ENCODE measurements at places on chromosomes 4 and X. TPM values are rescaled to one million over a fixed set of nuclear protein-coding genes. Genes with fewer than 3 reads are reported as not detected.
A peak's percentile ranks its signal among the peaks of the same experiment; 100 is the strongest.

GRCh38 chrX:56572975-56573374 lies 9.5 kb downstream of the UBQLN2 start:
- H3K27ac ChIP-seq, result no peak overlapping the region
- H3K27me3 ChIP-seq, result no peaks in the 10 kb centered on the region
- no peak for DNase-seq
- no peaks in the 10 kb centered on the region for H3K4me1 ChIP-seq
- H3K36me3 ChIP-seq, result no peaks in the 10 kb centered on the region
- H3K4me3 ChIP-seq, result no peak overlapping the region

DNA sequence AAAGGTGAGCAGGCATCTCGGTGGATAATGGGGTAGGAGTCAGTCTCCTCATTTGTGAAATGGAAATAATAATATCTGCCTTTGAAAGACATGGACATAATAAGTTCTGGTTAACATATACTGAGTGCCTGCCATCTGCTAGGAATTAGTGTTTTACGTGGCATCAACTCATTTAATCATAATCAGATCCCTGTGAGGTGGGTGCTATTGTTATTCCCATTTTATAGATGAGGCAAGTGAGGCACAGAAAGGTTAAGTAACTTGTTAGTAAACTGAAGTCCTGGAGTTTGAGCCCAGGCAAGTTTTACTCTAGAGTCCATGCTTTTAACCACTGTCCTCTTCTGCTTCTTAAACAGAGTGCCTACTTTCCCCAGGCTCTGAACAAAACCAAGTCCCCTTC lies 7.5 kb downstream of the CCDC120 start:
- no peaks in the 10 kb centered on the region for H3K27me3 ChIP-seq
- H3K27ac ChIP-seq, result no peak overlapping the region
- H3K4me1 ChIP-seq, result no peaks in the 10 kb centered on the region
- H3K4me3 ChIP-seq, result no peak overlapping the region

DNA sequence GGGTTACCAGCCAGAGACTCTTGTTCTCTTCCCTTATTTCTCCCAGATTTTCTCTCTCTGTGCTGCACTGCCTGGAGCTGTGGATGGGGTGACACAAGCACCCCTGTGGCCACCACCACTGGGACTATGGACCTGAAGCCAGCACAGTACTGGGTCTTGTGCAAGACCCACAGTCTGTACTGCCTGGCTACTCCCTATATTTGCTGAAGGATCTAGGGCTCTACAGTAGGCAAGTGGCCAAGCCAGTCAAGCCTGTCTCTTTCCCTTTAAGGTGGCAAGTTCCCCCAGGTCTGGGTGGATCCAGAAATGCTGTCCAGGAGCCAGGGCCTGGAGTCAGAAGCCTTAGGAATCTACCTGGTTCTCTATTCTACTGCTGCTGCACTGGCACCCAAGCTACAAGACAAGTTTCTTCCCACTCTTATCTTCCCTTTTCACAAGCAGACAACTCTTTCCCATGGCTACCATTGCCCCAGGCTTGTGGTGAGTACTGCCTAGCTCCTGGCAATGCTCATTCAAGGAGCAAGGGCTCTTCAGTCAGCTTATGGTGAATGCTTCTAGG lies 28.4 kb upstream of the CT47A1 start:
- no peaks in the 10 kb centered on the region for H3K36me3 ChIP-seq
- no peak overlapping the region for H3K4me3 ChIP-seq
- H3K27ac ChIP-seq, result no peak overlapping the region
- H3K4me1 ChIP-seq, result no peaks in the 10 kb centered on the region

DNA sequence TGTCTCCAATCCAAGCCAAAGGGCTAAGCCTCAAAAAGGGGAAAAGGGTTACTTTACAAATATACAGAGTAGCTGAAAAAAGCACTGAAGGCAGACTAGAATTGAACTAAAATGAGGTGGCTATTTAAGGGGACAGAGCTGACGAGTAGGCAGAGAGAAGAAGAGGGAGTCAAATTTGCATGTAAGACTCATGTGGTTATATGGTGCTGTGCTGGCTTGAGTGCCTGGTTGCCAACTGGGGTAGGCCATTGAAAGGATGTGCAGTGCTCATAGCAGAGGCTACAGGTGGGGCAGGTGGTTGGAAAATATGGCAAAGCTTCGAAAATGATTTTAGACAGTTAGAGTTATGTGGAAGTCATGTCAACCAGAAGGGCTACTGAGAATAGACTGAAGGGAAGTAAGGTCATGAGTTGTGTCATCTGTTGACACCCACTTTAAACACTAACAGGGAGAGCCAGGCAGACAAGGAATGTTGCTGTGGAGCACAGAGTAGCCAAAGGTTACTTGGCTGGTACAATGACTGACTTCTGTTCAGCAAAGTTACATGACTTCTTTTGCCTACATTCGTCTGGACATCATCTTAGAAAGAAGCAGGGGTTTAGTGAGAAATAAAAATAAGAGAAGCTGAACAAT lies 1210.4 kb downstream of the ADGRL3 start:
- no peak overlapping the region for H3K27ac ChIP-seq
- no peak overlapping the region for H3K4me3 ChIP-seq
- H3K36me3 ChIP-seq, result no peaks in the 10 kb centered on the region
- H3K27me3 ChIP-seq, result no peaks in the 10 kb centered on the region
- DNase-seq, result no peak

DNA sequence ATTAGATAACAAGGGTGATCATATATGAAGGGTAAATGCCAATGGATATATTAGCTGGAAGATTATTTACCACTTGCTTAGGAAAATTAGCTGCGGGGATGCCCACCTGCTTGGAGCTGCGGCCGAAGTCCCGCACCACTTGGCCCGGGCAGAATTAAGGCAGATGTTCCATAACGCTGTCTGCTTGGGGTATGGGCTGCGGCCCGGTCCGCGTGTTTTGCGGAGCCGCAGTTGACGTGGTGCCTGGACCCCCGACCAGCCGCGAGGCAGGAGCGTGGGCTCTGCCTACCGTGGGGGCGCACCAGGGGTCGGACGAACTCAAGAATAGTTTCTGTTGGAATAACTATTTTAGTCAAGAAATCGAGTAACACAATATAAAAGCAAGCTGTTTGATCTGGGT lies 235.2 kb downstream of the CPXCR1 start:
- H3K4me3 ChIP-seq, result no peak overlapping the region
- peak; percentile 3 for DNase-seq
- no peaks in the 10 kb centered on the region for H3K36me3 ChIP-seq
- H3K4me1 ChIP-seq, result no peaks in the 10 kb centered on the region
- no peak overlapping the region for H3K27ac ChIP-seq
- no peaks in the 10 kb centered on the region for H3K27me3 ChIP-seq

Gene XKRX
- total RNA-seq, result 0.29 TPM

DNA sequence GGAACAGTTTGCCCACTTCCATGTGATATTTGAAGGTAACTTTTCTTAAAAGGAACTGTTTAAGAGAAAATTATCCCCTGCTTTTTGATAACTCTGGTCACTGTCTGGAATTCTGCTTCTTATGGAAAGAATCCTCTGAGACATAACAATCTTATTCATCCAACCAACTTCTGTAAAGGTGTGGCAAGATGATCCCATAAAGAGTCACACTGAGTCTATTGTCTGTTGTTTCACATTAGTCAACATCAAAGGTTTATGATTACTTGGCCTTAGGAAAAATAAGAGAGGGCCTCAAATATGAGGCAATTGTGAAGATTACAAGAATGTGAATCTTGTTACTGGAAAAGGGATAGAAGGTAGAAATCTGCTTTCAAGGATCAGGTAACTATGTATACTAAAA lies 88.0 kb upstream of the MAGEB18 start:
- H3K4me3 ChIP-seq, result no peak overlapping the region
- H3K36me3 ChIP-seq, result no peaks in the 10 kb centered on the region
- H3K4me1 ChIP-seq, result no peaks in the 10 kb centered on the region

DNA sequence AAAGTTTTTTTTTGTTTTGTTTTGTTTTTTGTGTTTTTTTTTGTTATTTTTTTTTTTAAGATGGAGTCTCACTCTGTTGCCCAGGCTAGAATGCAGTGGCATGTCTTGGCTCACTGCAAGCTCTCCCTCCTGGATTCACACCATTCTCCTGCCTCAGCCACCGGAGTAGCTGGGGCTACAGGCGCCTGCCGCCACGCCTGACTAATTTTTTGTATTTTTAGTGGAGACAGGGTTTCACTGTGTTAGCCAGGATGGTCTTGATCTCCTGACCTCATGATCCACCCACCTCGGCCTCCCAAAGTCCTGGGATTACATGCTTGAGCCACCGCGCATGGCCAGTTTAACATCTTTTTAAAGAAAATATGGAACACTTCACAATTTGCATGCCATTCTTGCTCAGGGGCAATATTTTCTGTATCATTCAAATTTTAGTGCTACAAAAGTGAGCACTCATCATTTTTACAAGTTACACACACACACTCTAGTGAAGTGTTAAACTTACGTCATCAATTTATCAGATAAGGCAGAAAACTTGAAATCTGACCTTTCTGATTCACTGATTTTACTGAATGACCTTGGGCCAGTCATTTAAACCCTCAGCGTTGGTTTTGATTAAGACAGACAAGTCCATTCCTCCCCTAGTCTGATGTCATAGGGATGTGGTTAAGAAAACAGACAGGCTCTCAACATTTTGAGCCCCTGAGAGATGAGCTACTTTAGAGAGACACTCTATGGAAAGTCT lies 61.2 kb downstream of the TRIM2 start:
- no peak overlapping the region for H3K27ac ChIP-seq
- no peaks in the 10 kb centered on the region for H3K36me3 ChIP-seq
- H3K27me3 ChIP-seq, result no peaks in the 10 kb centered on the region
- no peak overlapping the region for H3K4me3 ChIP-seq

Gene CXorf51B
- not detected for total RNA-seq

GRCh38 chr4:31807036-31807435 lies 1086.9 kb downstream of the PCDH7 start:
- DNase-seq, result no peak
- no peak overlapping the region for H3K27ac ChIP-seq
- no peak overlapping the region for H3K4me3 ChIP-seq
- H3K36me3 ChIP-seq, result no peaks in the 10 kb centered on the region

Gene GLRA3
- total RNA-seq, result not detected

DNA sequence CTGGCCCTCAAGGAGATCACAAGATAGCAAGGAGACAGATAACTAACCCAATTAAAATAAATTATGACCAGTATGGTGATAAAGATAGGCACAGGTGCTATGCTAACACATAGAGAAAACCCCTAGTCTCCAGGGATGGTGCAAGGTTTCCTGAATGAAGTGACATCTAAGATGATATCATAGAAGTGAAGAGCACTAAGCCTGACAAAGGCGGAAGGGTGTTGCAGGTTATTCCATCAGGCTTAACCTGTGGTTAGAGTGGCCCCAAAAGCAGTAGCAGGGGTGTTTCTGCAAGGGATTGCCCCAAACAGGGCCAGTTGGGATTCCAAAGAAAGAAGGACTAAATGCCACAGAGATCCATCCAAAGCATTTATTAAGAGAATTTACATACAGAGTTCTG lies 249.2 kb downstream of the IDS start:
- H3K36me3 ChIP-seq, result no peaks in the 10 kb centered on the region
- no peaks in the 10 kb centered on the region for H3K27me3 ChIP-seq
- DNase-seq, result no peak
- H3K4me3 ChIP-seq, result no peak overlapping the region

Gene ALPK1
- 36.2 TPM for total RNA-seq

DNA sequence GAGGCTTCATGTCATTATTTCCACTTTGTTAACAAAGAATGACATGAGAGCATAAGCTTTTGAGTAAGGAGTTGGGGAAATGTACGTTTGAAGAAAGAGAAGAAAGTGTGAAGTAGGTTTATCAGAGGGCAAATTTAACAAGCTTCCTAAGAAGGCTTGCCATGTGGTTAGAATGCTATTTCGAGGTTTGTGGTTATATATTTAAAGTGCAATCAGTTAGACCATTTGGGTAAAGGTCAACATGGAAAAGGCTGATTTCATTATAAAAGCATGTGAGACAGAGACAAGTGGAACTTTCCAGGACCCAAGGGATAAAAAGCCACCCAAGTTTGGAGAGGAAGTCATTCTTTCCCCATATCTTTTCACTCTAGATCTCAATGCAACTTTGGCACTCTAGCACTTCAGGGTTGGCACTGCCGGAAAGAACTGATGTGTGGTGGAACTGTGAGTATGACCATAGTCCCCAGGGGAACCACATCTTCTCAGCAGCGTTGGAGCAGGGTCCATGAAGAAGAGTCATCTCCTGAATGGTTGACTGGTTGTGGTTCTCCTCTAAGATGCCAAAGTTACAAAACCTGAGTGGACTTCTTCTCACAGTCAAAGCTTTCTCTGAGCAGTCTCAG lies 529.9 kb downstream of the MID1IP1 start:
- peaks cover 40% of the 10 kb centered on the region for H3K27me3 ChIP-seq
- H3K4me1 ChIP-seq, result no peaks in the 10 kb centered on the region
- no peaks in the 10 kb centered on the region for H3K36me3 ChIP-seq
- no peak for DNase-seq
- no peak overlapping the region for H3K4me3 ChIP-seq
- H3K27ac ChIP-seq, result no peak overlapping the region

DNA sequence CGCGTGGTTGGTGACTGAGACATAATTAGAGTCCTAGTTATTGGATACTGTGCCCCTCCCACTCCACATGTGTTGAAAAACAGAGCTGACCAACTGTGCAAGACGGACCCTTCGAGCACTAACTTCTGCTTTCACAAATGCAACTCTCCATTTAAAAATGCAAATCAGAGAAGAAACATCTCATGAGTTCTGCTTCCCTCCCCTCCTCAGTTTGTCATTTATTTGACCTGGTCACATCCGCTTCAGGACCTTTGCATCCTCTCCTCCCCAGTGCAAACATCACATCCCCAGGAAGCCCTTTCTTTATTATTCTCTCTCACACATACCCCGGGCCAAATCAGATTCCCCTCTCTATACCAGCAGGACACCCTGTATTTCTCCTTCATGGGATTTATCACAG lies 38.1 kb upstream of the NOCT start:
- no peaks in the 10 kb centered on the region for H3K27me3 ChIP-seq
- H3K36me3 ChIP-seq, result no peaks in the 10 kb centered on the region
- H3K4me1 ChIP-seq, result peaks cover 3% of the 10 kb centered on the region
- no peak overlapping the region for H3K27ac ChIP-seq
- no peak for DNase-seq
- no peak overlapping the region for H3K4me3 ChIP-seq

GRCh38 chr4:9938933-9939332 lies 82.4 kb downstream of the SLC2A9 start:
- no peaks in the 10 kb centered on the region for H3K36me3 ChIP-seq
- no peaks in the 10 kb centered on the region for H3K4me1 ChIP-seq
- H3K27me3 ChIP-seq, result no peaks in the 10 kb centered on the region
- no peak for DNase-seq

GRCh38 chrX:103733017-103733416 lies 22.3 kb downstream of the TMEM31 start:
- DNase-seq, result no peak
- H3K27me3 ChIP-seq, result peaks cover 16% of the 10 kb centered on the region
- no peaks in the 10 kb centered on the region for H3K36me3 ChIP-seq
- H3K27ac ChIP-seq, result no peak overlapping the region

- H3K36me3 ChIP-seq, result no peaks in the 10 kb centered on the region
- H3K4me1 ChIP-seq, result no peaks in the 10 kb centered on the region
- H3K27ac ChIP-seq, result no peak overlapping the region
- H3K4me3 ChIP-seq, result no peak overlapping the region
- DNase-seq, result no peak
Observed at GRCh38 chr4:106565727-106566126, 197.1 kb upstream of the GIMD1 start.

DNA sequence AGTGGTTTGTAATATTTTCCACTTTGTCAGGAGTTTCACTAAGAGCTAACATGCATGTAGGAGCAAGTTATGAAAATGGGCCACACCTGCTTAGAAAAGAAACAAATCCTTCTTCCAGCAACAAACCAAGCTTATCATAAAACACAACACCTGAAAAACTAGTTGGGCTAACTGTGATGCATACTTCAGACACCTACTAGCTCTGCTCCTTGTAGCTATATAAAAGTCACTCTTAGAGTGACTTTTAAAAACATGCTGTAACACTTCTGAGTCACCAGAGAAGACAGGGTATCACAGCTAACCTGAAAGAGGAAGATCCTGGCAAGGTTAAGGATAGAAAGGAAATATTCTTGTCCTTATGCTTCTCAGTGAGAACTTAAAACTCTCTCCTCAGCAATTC lies 3.6 kb upstream of the SLAIN2 start:
- H3K4me3 ChIP-seq, result no peak overlapping the region
- H3K4me1 ChIP-seq, result peaks cover 10% of the 10 kb centered on the region
- no peaks in the 10 kb centered on the region for H3K27me3 ChIP-seq
- no peaks in the 10 kb centered on the region for H3K36me3 ChIP-seq

Data from osteoblast (primary cell).